ENCODE measurements at places on chromosomes 5 and 9. TPM values are rescaled to one million over a fixed set of nuclear protein-coding genes. Genes with fewer than 3 reads are reported as not detected.

TAF11L10 gene
- total RNA-seq: not detected

RMRP gene
- 886 TPM for total RNA-seq

ENTREP1 gene
- 28.6 TPM for total RNA-seq

TAL2 gene
- total RNA-seq: not detected

ARHGEF28 gene
- 23.9 TPM for total RNA-seq

SPATA31C1 gene
- not detected for total RNA-seq

PALM2AKAP2 gene
- total RNA-seq: 9.9 TPM

PCDHB12 gene
- total RNA-seq: 1.8 TPM

IFNK gene
- total RNA-seq: not detected

NMRK1 gene
- 17.5 TPM for total RNA-seq

ADAMTS16 gene
- total RNA-seq: not detected

PCDHB11 gene
- 2.0 TPM for total RNA-seq

PTPRD gene
- total RNA-seq: 9.2 TPM

CDH9 gene
- not detected for total RNA-seq

TMEM252 gene
- total RNA-seq: not detected

IFNA2 gene
- not detected for total RNA-seq

FGD3 gene
- 28.5 TPM for total RNA-seq

PCDHGA10 gene
- total RNA-seq: 19.9 TPM

EQTN gene
- 0.40 TPM for total RNA-seq

N4BP3 gene
- 12.6 TPM for total RNA-seq

LEAP2 gene
- 0.74 TPM for total RNA-seq

HNRNPA0 gene
- total RNA-seq: 14.8 TPM

TTC33 gene
- total RNA-seq: 22.0 TPM

CAMK4 gene
- total RNA-seq: 3.5 TPM

TDRD7 gene
- total RNA-seq: 15.5 TPM
